ENCODE measurements at places on chromosomes 2 and 18. TPM values are rescaled to one million over a fixed set of nuclear protein-coding genes. Genes with fewer than 3 reads are reported as not detected.

SERPINB13 gene
- not detected for total RNA-seq

SLC9A2 gene
- total RNA-seq, result 0.25 TPM

ELOA2 gene
- total RNA-seq, result not detected

ZNF396 gene
- 0.71 TPM for total RNA-seq

TBR1 gene
- not detected for total RNA-seq

IFT172 gene
- 21.8 TPM for total RNA-seq

FAP gene
- total RNA-seq, result 0.71 TPM

CRYGD gene
- not detected for total RNA-seq

Measured in left ventricle myocardium inferior (tissue), 1 donor.